Left lung (tissue), 14 donors: ENCODE measurements at places on chromosomes 11 and 22. TPM values are rescaled to one million over a fixed set of nuclear protein-coding genes. Genes with fewer than 3 reads are reported as not detected.

Gene CASP5
- polyA plus RNA-seq, result not detected

Gene C11orf52
- 9.3 TPM for polyA plus RNA-seq

Gene TESMIN
- 14.2 TPM for polyA plus RNA-seq

Gene RPS3
- polyA plus RNA-seq, result 3,871 TPM

GRCh38 chr22:39530692-39531331, 1.7 kb downstream of the RPS19BP1 start:
- DNase-seq, result no peak

- DNase-seq, result no peak
These were observed 380.0 kb upstream of the B3GAT1 start for GRCh38 chr11:134792044-134792443.

GRCh38 chr11:69071956-69072355, 23.2 kb downstream of the TPCN2 start:
- no peak for DNase-seq

GRCh38 chr11:129655247-129655832, 160.3 kb upstream of the TMEM45B start:
- no peak for DNase-seq

GRCh38 chr11:67584205-67584880, 731 bp downstream of the GSTP1 start:
- DNase-seq, result peak; percentile 93

GRCh38 chr22:29712119-29712518, 7.7 kb upstream of the CABP7 start:
- DNase-seq, result no peak

DNA sequence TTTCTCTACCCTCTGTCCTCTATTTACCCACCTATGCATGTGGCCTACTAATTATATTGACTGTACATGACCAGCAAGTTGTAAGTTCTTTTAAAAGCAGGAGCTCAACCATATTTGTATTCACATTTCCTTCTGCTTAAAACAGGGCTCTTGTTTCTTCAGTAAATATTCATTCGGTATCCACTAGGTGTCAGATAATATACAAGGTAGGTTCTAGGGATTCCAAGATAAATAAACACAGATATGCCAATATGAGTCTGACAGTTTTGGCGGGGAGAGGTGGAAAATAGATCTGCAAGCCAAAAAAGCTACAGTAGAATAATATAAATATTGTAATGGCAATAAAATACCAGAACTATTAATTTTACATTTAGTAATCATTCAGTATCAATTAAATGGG, 15.3 kb upstream of the RAB30 start:
- DNase-seq, result no peak

DNA sequence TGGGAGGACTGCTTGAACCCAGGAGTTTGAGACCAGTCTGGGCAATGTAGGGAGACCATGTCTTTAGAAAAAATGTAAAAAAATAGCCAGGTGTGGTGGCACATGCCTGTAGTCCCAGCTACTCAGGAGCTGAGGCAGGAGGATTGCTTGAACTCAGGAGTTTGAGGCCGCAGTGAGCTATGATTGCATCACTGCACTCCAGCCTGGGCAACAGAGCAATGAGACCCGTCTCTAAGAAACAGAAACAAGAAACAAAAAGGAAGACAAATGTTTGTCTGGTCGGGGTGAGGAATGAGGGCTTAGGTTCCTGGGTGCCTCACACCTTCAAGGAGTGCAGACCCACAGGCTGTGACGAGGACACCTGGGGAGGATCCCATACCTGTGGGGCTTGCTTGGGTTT, 191.9 kb downstream of the CEP164 start:
- DNase-seq, result no peak

- DNase-seq, result no peak
These were observed 121.0 kb downstream of the LUZP2 start for GRCh38 chr11:24617856-24618255.

DNA sequence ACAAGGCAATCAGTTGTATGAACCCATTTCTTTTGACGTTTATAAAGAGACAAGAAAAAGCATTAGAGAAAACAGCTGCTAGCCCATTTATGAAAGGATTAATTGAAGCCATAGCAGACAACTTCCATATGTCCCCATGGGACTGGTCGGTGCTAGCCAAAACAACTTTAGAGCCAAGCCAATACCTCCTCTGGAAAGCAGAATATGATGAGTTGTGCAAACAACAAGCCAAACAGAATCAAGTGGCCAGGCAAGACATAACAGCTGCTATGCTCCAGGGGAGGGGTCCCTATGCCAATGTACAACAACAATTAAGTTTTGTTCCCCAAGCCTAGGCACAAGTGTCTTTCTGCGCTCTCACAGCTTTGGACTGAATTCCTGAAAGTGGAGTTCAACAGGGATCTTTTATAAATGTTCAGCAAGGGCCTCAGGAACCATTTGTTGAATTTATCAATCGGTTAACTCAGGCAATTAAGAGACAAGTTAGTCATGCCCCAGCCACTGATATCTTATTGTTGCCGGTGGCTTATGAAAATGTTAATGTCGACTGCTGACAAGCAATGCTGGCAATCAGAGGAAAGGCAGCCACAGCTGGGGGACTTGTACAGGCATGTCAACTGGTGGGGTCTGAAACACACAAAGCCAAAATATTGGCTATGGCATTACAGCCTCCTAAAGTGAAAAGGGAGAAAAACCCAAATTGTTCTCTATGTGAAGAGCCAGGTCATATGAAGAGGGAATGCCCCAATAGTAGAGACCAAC, 1593.1 kb upstream of the TENM4 start:
- no peak for DNase-seq

GRCh38 chr22:29550005-29550404, 3.6 kb downstream of the THOC5 start:
- DNase-seq, result no peak

DNA sequence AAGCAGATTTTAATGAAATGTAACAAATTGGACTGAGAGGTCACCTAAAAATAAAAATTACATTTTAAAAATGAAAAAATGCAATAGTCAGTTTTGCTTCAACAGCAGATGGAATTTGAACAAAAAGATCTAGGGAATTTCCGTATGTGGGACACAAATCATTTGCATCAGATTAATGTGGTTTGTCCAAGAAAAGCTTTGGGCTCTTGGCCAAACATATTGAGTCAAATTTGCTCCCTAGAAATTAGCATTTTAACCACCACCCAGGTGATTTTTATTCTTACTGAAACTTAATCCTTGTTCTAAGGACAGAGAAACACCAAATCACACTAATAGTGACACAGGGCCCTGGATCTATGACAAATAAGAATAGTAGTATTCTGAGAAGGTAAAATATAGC, 1477.8 kb downstream of the FAM181B start:
- DNase-seq, result no peak

DNA sequence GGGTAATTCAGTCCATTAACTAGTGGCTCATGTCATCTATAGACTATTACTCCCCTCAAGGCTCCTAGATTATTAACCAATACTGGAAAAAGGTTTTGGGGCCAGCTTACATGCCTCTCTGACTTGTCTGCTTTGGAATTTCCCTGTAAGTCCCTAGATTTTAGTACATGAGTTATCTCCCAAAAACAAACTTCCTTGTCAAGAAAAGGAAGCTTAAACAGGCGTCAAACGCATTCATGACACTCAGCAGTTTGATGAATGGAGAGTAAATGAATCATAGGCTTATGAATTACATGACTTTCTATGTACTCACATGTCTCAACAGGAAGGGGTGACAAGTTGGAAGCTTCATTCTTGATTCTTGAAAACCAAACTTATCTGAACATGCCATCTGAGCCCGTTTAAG, 70.8 kb downstream of the BLID start:
- DNase-seq, result no peak

- DNase-seq, result peak; percentile 78
These were observed 14.3 kb downstream of the DGKZ start for GRCh38 chr11:46361283-46362155.

DNA sequence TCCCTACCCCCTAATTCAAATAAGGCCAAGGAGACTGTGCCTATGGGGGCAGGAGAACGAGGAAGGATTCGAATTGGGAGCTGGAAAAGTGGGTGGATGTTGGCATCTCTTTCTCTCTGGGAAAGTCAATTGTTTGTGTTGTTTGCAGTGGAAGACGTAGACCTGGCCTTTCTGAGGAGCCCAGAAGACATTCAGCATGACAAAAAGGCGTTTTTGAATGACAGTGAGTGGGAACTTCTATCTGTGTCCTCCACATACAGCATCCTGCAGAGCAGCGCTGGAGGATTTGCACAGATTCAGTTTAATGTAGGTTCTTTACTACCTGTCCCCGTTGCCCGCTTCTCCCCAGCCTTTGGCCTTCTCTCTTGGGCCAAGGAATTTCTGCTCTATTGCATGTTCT, 28.2 kb downstream of the HTR3B start:
- no peak for DNase-seq

GRCh38 chr22:34019190-34019845, 99.0 kb upstream of the LARGE1 start:
- DNase-seq, result no peak

DNA sequence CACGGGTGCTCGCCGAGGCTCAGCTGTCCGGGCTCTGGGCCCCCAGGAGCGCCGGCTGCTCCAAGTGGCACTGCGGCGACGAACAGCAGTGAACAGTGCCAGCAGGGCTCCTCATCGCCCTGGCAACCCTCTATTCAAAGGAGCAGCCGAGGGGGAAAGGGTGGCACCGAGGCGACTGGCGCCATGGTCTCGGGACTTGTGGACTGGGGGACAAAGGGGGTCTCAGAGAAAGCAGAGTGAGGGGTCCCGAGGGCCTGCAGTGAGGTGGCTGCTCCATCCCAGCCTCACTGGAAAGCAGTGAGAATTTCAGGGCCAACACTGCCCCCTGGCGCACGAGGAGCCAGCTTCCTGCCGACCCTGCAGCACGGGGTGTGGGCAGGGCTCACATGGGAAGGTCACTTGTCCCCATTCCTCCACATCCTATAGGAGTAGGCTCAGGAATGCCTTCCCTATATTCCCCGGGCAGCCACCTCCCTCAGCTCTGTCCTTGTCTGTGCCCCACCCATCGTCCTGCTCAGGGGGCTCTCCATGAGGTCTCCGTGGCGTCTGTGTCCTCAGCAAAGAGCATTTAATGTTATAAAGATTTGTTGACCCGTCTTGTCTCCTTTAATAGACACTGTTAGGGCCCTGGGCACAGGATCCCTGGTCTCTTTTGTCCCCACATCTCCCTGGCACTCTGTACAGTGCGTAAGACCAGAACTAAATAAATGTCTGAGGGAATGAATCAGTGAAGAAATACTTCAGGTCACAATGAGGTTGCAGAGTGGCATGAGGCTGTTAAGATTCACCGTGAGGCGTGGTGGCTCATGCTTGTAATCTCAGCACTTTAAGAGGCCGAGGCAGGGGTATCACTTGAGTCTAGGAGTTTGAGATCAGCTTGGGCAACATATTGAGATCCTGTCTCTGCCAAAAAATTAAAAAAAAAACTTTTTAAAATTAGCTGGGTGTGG, 26.4 kb downstream of the LRFN4 start:
- DNase-seq, result peak; percentile 40

GRCh38 chr11:129580278-129580677, 204.6 kb downstream of the BARX2 start:
- DNase-seq, result no peak

GRCh38 chr22:46985507-46985882, 223.0 kb downstream of the TBC1D22A start:
- no peak for DNase-seq

DNA sequence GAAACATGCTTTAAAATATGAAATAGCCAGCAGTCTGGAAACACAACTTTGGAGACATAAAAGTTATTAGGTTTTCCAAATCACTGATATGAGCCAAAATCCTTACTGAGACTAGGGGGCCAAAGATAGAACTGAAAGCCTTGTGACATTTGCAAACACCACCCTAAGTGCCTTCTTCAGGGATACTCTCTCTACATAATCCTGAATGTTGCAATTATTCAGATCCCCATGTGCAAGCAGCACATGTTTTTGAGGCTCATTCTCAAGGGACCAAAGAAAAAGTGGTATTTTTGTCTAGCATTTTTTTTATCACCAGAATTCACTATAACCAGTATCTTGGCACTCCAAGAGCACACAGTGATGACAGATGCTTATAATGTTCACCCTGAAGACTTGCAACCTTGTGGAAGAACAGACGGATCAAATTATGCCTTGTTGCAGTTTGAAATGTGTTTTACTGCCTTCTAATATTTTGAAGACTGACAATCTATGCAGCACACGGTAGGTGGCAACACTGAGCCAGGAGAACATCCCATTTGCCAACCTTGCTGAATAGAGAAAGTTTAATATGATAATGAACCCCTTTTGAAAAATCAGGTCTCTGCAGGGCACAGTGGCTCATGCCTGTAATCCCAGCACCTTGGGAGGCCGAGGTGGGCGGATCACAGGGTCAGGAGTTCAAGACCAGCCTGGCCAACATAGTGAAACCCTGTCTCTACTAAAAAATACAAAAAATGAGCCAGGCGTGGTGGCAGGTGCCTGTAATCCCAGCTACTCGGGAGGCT, 78.5 kb downstream of the PLEKHA7 start:
- DNase-seq, result no peak

DNA sequence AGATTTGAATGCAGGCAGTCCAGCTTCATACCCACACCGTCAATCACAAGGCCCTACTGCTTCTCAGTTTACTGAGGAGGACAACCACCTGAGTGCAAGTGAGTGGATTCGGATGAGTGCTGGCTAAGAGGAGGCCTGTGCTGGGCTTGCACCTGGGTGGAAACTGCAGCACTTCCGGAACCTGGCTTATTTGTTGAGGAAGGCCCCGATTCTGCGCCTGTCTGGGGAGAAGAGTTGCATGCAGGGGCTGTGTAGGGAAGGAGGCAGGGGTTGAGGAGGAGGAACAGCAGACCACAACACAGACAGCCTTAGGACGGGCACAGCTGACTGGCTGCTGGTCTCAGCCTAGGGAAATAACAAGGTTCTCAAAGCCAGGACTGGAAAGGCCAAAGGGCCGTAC, 20.8 kb downstream of the ABTB2 start:
- DNase-seq, result no peak

GRCh38 chr22:33869946-33870345, 50.3 kb downstream of the LARGE1 start:
- DNase-seq, result no peak

GRCh38 chr22:44880610-44881290, 128.4 kb downstream of the ARHGAP8 start:
- no peak for DNase-seq

- no peak for DNase-seq
These were observed 32.5 kb downstream of the MRGPRX2 start for GRCh38 chr11:19027829-19028595.

DNA sequence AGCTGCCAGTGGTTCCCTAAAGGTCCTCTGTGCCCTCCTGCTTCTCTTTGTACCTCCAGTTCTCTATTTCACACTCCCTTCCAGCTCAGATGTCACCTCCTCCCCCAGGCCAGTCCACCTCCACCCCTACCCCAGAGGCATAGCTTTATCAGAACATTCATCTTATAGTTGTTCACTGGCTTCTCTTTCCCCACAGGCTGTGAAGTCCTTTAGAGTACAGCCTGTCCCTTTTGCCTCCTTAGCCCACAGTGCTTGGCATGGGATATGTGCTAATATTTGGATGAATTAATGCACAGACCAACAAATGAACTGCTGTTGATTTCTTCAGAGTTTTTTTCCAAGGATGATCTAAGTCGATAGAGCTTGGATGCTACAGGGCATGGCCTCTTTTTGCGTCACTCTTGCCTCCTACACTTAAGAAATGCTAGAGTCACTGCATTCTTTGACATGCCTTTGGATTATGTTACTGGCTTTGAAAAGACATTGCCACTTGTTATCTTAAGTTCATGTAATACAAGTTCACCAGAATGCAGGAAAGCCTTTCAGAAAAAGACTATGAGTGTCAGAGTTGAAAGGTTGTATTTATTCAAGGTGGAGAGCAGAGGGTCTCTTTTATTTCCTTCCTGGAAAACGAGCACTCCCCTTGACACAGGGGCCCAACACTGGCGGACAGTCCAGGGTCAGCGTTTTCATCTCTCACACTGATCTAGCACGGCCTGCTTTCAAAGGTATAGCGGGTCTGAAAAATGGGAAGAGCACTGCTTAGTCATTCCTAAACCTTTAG, 75.7 kb downstream of the PISD start:
- DNase-seq, result no peak
